ENCODE measurements at places on chromosomes 3 and 15. TPM values are rescaled to one million over a fixed set of nuclear protein-coding genes. Genes with fewer than 3 reads are reported as not detected.

Gene NMNAT3
- polyA plus RNA-seq = 1.1 TPM

Gene PKM
- polyA plus RNA-seq = 689 TPM

Gene C3orf52
- polyA plus RNA-seq = 2.9 TPM

Gene HRH1
- polyA plus RNA-seq = 21.2 TPM

Gene TRH
- not detected for polyA plus RNA-seq

Gene SAMMSON
- not detected for polyA plus RNA-seq

Gene GNB5
- polyA plus RNA-seq = 15.6 TPM

Gene ST8SIA2
- 0.46 TPM for polyA plus RNA-seq

All from endothelial cell of umbilical vein (primary cell).